HFFc6 (cell line): ENCODE measurements at places on chromosomes 2 and 18.

GRCh38 chr2:187310701-187311100 lies 137.4 kb downstream of the CALCRL start:
- no peak for DNase-seq

DNA sequence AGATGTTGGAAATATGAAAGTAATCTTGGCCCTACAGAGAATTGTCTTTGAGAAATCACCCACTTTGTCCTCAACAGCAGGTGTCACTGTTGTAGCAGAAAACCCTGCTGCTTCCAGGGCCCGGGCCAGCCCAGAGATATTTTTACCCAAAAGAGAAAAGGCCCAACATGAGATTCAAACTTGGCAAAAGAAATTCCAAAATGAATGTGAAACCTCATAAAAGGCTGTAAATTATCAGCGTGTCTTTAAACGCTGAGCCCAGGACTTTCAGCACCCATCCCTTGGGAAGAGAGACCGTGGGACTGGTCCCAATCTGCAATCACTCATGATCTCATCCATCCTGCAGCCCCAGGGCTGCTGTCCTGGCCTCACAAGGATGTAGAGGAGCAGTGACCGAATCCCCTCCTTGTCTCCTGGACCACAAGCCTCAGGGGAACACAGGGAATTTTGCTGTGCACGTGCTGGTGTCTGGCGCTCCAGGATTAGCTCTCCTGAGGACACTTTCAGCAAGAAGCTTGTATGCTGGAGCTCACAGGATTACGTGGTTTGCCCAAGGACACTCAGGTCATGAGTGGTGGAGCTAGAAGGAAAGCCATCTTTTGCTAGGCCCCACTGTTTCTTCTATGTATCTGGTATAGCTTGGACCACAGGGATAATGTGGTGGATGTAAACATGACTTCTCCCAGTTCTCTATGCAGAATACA lies 202.1 kb downstream of the RNF144A start:
- no peak for DNase-seq

DNA sequence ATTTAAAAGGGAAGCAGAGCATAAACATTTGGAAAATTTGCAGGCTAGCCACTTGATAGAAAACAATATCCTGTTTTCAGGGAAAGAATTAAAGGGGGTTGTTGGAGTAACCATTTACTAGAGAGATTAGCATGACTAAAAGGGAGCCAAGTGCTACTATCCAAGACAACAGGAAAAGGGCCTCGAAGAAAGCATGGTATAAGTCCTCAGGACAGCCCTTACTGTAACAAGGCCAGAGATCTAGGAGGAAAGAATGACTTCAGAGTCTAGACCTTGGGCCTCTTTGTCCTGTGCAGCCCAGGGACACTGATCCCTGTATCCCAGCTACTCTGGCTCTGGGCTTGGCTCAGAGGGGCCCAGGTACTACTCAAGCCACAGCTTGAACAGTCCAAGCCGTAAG lies 16.6 kb downstream of the TPO start:
- DNase-seq = no peak

DNA sequence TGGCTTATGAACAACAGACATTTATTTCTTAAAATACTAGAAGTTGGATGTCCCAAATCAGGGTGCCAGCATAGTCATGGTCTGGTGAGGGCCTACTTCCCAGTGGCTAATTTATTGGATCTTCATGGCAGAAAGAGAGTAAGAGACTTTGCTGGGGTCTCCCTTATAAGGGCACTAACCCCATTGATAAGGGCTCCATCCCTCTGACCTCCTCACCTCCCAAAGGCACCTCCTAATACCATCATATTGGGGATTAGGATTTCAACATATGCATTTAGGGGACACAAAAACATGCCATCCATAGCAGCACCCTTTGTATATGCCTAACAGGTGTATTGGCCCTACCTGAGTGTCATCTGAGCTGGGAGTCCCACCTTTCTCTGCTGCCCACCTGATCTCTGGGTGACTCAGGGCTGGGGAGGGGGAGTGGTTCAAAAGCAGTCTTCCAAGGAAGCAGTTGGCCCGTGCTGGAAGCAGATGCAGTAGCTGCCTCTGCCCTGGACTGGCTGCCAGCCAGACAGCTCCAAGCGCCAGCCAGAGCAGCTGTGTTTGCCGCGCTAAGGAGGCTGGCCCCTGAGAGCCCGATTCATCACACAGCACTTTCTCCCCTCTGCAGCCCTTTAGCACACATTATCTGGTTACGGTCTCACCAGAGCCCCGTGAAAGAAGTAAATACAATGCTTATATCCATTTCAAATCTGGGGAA lies 84.6 kb downstream of the SMAD7 start:
- no peak for DNase-seq

GRCh38 chr2:115294999-115295398 lies 852.6 kb downstream of the DPP10 start:
- no peak for DNase-seq

DNA sequence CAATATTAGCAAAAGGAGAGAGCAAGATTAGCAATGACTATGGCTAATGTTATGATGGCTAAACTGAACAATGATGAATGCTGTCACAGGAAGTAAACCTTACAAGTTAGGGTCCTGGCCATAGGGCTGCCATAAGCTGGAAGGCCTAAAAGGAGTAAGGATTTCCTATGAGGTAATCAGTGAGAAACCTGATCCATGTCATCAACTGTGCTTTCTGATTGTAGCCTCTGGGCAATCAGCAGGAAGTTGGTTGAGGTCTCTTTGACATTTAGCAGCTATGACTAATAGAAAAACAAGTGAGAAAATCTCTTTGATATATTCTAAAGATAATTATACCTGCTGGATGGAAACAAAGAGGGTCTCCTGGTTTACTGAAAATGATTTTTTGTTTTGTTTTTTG lies 193.0 kb downstream of the RAB3GAP1 start:
- peak; percentile 13 for DNase-seq
